GOT3 (cell line): ENCODE measurements at places on chromosomes 2 and 18.

DNA sequence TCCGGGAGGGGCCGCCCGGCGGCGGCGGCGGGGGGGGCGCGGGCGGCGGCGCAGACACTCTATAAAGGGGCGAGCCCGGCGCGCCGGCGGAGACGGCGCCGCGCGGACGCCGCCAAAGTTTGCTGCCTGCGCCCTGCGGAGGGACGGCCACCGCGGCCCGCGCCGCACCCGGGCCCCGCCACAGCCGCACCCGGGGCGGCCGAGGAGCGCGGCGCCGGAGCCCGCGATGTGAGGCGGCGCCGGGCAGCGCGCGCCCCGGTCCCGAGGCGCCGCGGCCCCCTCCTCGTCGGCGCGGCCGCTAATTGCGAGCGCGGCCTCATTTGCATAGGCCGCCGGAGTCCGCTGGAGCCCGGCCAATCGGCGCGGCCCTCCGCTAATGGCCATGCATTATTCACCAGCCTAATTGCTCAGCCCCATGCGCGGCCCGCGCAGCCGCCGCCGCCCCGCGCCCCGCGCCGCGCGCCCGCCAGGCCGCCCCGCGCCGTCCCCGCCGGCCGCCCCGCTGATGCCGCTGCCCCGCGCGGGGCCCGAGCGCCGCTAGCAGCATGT is at the start of gene SALL3:
SALL3 (plus strand) TSS at position 89 of the 549 bp plus-strand sequence; CDS start at position 546, 457 bp downstream.
- DNase-seq, result no peak

DNA sequence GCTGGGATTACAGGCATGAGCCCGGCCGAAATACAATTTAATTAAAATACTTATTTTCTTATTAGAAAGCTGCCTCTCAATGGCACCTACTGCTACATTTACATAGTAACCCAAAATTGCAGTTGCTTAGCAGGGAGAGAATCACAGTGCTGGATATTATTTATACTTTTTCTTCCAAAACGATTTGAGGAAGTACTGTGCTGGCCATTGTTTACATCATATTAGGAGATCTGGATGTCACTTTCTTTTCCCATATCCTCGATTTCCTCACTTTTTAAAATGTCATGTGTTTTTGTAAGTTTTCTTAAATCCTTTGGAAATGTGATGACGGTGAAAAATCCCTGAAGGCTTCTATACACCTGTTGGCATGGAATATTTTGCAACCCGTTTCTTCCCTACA is 3.4 kb upstream of the SP3 start:
- DNase-seq, result no peak

- DNase-seq, result no peak
Measured at GRCh38 chr18:68056936-68057335, 540.4 kb upstream of the DSEL start.

DNA sequence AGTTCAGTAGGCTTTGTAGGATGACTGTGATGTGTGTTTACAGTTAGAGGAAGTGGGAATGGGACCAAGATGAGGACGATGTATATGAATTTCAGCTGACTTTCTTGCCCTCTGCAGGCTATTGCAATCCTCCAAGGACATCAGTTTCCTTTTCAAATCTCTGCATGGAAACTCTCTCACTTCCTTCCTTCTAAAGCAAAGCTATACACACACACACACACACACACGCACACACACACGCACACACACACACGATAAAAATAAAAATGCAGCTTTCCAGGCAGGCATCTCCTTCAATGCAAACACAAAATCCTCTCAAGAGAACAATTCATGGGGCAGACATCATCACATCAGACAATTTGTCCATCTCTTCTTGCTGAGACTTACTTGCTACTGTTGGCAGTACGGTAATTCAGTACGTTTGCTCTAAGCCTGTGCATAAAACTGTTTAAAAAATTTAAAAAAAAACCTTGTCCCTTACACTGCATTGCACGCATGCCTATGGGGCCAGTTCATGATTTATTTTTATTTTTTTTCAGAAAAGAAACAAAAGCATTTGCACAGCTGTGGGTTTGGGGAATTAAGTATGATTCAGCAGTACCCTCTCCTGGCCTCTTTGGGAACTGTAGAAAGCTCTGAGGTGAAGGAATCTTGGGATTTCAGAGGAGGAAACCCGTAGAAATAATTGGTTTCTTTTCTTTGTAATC is 27.1 kb upstream of the ICOS start:
- no peak for DNase-seq

GRCh38 chr2:85718885-85719492 is 24.8 kb downstream of the GNLY start:
- no peak for DNase-seq

- no peak for DNase-seq
Measured at GRCh38 chr2:144914622-144915318, 394.9 kb upstream of the ZEB2 start.

GRCh38 chr2:121860758-121861227 is 105.3 kb downstream of the TSN start:
- DNase-seq, result no peak

DNA sequence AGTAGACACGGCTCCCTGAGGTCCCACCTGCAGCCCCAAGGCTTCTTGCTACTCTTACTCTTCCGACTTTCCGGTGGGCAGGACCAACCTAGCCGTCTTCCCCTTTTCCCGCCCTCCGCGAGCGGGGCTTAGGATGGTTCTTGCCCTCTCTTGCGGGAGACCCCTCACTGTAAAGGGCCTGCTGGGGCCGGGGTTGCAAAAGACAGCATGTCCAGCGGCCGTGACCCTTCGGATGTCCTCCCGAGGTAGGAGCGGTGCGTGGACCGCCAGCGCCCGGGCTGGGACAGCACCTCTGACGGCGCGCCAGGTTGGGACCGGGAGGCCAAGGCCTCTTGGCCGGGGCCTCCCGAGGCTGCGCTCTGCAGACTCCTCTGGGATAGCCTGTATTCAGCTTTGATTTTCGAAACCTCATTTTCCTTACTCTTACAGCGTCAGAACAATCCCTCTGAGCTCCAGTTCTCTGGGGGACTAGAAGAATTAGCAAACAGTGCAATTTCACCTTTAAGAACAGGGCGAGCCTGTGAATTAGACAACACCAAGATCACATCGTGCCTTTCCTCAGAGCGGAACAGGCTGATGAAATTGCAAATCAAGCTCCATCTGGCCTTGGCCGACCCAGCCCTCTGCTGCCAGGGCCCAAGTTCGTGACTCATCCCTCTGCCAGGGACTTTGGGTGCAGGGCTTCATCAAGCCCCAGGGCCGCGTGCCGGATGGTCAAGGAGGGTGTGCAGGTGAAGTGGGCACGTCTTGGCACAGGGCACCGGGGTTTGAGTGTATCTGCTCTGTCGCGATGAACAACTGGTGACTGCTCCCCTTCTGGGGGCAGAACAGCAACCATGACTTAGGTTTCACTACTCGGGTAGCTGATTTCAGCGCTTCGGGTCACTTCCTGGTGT is 777 bp downstream of the MOCOS start:
- DNase-seq, result no peak

DNA sequence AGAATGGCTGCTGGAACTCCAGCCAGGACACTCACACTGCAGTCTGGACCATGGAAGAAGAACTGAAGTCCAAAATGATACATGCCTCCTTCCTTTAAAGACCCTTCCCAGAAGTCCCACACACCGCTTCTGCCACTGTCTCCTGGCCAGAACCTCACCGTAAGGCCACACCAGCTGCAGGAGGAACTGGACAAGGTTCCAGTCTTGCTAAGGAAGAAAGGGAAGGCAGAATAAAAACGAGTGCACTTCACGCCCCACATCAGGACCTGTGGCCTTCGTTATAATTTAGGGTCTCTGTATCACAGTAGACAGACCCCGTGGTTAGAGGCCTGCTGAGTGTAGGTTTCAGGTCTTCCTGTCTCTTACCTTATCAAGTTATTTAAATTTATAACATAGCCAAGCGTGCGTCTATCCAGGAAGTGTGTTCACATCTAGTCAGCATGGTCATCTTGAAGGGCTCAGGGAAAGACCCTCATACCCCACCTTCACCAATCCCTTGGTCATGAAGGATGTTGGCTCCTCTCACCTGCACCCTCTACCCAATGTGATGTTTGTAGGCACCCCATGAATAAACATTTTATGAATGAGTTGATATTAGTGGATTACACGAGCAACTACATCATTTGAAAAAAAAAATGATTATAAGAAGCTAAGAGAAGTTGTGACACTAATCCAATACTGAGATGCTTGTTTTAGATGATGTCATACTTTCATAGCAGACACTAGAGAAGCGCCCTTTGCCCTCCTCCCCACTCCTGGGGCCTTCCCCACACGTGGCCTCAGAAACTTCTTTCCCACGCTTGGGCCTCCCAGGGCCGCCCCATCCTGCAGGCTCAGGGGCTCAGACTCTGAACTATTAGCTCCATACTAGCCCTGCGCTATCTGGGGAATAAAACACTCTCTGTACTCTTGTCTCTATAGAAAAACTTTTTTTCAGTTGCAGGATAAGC is 157.6 kb downstream of the FAM210A start:
- DNase-seq, result no peak

DNA sequence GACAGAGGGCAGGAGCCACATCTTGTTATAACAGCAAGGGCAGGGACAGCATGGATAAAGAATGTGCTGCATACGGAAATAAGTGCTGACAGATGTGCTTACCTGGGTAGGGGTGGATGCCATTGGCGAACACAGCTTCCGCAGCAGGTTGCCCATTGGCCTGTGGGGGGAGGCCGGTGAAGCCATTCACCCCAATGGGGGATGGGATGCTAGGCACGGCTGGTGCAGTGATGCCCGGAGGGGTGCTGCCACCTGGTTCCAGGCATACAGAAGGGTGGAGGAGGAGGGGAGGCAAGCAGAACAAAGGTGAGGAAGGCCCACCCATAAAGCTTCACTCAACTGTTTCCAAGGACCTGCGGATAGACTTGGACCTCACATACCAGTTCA is 294.9 kb downstream of the CELF4 start:
- no peak for DNase-seq

DNA sequence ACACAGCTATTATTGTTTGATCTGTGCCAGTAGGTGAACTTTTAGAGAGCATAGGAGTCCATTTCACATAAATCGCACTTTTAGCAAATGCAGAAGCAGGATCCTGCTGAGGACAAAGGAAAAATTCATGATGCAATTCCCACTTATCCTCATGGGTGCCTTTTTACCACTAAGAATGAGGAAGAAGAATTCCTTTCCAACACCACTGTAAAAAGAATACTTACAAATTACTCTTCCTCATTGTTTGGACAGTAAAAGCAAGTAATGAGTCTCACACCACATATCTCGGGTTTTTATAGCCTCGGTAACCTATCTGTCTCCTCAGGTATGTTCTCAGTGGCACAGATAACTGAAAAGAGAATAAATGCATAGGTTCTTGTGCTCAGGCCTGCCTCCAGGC is 238.5 kb downstream of the MTX2 start:
- no peak for DNase-seq

DNA sequence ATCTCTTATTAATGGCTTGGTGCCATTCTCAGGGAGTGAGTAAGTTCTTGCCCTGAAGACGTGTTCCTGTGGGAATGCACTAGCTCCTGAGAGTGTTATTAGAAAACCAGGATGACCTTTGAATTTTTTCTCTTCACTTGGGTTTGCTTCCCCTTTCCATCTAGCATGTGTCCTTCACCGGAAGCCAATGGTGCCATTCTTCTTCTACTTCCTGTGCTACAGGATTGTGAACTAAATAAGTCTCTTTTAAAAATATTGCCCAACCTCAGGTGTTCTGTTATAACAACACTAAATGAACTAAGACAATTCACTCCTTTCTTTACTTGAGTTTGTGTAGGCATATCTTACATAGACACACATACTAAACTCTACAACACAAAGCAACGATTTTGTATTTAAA is 447.0 kb downstream of the SOX11 start:
- DNase-seq, result no peak

GRCh38 chr2:134866498-134867099 is 28.2 kb downstream of the ACMSD start:
- DNase-seq, result no peak

- DNase-seq, result no peak
Measured at GRCh38 chr2:234293973-234294372, 202.9 kb downstream of the ARL4C start.

DNA sequence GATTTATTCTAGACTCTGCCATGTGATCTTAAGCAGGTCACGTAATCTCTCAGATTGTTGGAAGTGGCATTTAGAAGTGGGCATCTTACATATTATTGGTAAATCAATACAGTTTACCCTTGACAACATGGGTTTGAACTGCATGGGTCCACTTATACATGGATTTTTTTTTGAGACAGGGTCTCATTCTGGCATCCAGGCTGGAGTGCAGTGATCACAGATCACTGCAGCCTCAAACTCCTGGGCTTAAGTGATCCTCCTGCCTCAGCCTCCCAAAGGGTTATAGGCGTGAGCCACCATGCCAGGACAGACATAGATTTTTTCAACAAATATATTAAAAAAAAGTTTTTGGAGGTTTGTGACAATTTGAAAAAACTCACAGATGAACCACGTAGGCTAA is 144.7 kb downstream of the OTX1 start:
- no peak for DNase-seq

DNA sequence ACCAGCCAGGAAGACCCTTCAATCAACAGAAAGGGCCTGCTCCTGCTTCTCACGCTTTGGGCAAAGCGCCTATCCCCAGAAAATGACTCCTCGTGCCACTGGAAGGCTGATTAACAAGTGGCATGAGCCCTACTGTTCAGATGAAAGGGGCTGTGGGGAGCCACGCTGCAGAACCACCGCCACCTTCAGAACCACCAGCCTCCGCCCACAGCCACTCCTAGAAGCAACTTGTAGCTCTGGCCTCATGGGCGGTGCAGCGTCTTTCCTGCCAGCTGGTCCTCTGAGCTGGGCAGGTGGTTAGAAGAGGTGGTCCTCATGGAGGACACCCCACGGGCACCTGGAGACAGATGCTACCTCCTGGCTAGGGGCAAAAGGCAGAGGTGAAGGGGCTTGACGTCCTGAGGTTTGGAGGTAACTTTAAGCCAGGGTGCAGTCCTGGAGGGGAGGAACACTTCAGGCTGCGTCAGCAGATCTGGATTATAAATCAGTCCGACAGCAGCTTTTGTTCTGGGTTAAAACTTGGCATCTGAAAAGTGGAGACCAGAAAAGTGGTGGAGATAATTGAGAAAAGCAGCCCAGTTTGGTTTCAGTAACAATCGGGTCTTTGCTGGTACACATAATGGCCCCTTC is 861 bp upstream of the SEMA4C start:
- no peak for DNase-seq

DNA sequence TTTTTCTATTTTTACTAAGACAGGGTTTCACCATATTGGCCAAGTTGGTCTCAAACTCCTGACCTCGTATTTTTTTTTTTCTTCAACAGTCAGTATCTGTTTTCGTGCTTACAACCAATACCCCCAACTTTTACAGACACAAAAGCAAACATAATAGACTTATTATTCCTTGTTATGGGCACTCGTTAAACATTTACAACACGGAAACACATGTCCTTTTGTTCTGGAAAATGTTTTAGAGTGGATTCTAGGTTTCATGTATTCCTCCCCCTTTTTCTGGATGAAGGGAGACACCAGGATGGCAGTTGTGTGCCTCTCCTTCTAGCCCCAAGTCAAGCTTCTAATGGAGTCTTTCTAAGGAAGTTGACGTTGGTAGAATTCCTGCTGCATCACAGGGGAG is 88.8 kb downstream of the CD226 start:
- DNase-seq, result no peak

DNA sequence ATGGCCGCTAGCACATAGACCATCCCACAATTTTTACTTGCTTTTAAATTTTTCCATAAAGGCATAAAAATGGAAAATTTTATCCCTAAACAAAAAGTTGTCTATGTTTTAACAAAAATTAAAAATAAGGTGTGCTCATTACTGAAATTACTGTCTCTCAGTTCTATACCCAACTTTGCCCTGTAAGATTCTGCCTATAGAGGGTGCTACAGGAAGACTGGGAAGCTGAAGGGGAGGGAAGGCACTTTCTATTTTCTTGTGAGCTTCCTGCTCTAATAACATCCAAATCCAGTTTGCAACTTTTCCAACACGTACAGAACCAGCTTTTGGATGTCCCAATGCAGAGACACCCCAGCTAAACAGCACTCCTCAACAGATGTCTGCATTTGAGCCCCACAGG is 666.9 kb downstream of the PLCL1 start:
- no peak for DNase-seq
